ENCODE measurements at places on chromosomes 5 and 9. TPM values are rescaled to one million over a fixed set of nuclear protein-coding genes. Genes with fewer than 3 reads are reported as not detected.

The SHC3 gene
- total RNA-seq: 49.3 TPM

The CER1 gene
- total RNA-seq: not detected

The PELO gene
- 33.0 TPM for total RNA-seq

The ENTPD2 gene
- total RNA-seq: 0.82 TPM

The TAF11L8 gene
- total RNA-seq: not detected

The SUSD3 gene
- total RNA-seq: 0.41 TPM

The EQTN gene
- 1.6 TPM for total RNA-seq

Data from frontal cortex (tissue), 4 donors.